ENCODE measurements at places on chromosomes 16 and 17. TPM values are rescaled to one million over a fixed set of nuclear protein-coding genes. Genes with fewer than 3 reads are reported as not detected.

DNA sequence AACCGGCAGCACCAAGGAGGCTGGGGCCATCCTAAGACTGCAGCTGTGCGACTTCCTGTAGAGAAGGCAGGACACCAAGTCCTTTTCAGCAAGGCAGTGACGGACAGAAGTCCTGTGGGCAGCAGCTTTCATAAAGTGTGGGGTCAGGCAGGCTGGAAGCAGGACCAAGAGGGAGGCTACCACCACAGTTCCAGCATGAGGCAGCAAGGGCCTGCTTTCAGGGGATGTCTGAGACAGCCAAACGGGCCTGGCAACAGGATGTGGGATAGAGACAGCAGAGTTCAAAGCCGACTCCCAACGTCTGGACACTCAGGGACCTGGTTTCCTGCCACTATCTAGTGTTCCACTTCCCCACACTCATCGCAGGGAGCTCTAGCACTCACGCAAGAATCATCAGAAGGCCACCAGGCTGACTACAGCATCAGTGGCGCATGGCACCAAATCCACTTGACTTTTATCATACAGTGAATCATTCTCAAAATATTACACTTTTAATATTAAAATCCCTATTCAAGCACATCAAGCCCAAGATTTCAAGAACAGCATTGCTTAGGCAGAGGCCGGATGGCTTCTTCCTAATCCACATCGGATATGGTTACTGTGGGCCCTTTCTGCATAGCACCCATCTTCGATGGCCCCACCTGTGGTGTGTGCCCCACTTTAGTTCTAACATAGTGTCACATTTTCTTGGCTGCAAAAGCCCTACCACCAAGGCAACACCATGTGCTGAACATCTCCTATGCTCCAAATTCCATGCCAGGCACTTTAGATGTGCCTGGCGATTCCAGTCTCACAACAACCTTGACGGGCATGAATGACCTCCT is 5.2 kb downstream of the USP7 start:
- peak overlapping the region; percentile 48 for H3K27ac ChIP-seq

DNA sequence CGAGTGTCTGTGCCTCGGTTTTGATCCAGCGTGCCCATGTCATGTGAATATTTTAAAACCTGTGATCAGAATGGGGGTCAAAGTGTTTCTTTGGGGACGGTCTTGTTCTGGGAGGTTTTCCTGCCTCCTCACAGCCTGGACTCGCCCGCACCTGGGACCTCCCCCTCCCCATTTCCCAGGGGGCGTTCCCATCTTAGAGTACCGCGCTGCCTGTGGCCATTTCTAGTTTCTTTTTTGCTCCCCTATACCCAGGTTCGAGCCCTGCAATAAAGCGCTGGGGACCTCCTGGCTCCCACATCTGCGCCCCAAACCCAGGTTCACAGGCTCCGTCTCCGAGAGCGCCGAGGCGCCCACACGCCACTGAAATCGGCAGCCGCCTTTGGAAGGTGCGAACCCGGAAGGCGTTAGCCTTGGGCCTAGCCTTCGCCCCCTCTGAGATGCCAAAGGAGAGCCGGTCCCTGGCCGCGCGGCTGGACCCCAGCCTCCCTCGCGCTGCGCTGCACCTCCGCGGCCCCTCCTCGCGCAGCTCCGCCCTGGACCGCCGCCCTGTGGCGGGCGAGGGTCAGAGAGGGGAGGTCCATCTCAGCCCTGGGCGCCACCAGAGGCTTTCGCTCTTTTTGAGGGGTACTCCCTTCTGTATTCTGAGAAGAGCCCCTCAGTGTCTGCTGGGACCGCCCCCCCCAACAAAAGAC is 1.7 kb downstream of the KCNJ12 start:
- H3K4me3 ChIP-seq, result peak overlapping the region; percentile 48
- DNase-seq, result no peak
- no peak overlapping the region for H3K27ac ChIP-seq
- peaks cover 25% of the 10 kb centered on the region for H3K27me3 ChIP-seq
- H3K36me3 ChIP-seq, result no peaks in the 10 kb centered on the region

GRCh38 chr16:20910781-20911321 is 10.3 kb downstream of the LYRM1 start:
- no peak overlapping the region for H3K27ac ChIP-seq
- H3K4me1 ChIP-seq, result peaks cover 7% of the 10 kb centered on the region
- no peaks in the 10 kb centered on the region for H3K36me3 ChIP-seq
- DNase-seq, result peak; percentile 48
- H3K27me3 ChIP-seq, result no peaks in the 10 kb centered on the region
- no peak overlapping the region for H3K4me3 ChIP-seq

DNA sequence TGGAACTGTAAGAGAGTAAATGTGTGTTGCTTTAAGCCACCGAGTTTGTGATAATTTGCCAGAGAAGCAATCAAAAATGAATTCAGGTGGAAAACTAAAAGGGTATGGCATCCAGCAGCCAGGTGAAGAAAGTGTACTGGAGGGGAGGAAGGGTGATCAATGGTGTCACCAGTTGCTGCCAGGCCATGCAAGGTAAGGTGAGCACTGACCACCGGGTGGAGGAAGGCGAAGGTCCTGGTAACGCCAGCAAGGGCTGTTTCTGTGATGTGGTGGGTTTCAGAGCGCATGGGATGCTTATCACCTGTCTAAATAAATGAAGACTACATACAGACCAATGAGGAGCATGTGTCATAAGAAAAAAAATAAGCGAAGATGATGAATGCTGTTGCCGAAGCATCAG is 6.9 kb downstream of the FA2H start:
- H3K4me1 ChIP-seq, result no peaks in the 10 kb centered on the region
- H3K27me3 ChIP-seq, result peaks cover 23% of the 10 kb centered on the region
- H3K36me3 ChIP-seq, result no peaks in the 10 kb centered on the region
- H3K4me3 ChIP-seq, result no peak overlapping the region
- DNase-seq, result no peak

GRCh38 chr16:82063456-82064082 is 28.5 kb downstream of the HSD17B2 start:
- no peaks in the 10 kb centered on the region for H3K4me1 ChIP-seq
- H3K4me3 ChIP-seq, result no peak overlapping the region
- no peak for DNase-seq
- no peaks in the 10 kb centered on the region for H3K36me3 ChIP-seq
- H3K27me3 ChIP-seq, result no peaks in the 10 kb centered on the region

- peak overlapping the region; percentile 94 for H3K4me3 ChIP-seq
- H3K27ac ChIP-seq, result peak overlapping the region; percentile 77
- no peaks in the 10 kb centered on the region for H3K36me3 ChIP-seq
- H3K4me1 ChIP-seq, result peaks cover 29% of the 10 kb centered on the region
- DNase-seq, result peak; percentile 37
Observed at GRCh38 chr16:590188-590814, 435 bp downstream of the RAB40C start.

- H3K27ac ChIP-seq, result no peak overlapping the region
- no peaks in the 10 kb centered on the region for H3K27me3 ChIP-seq
- H3K36me3 ChIP-seq, result no peaks in the 10 kb centered on the region
- peak; percentile 33 for DNase-seq
Observed at GRCh38 chr17:9512323-9513168, 63.1 kb downstream of the STX8 start.

GRCh38 chr16:77963185-77964044 is 58.9 kb upstream of the CLEC3A start:
- no peaks in the 10 kb centered on the region for H3K4me1 ChIP-seq
- H3K27ac ChIP-seq, result no peak overlapping the region
- H3K27me3 ChIP-seq, result no peaks in the 10 kb centered on the region
- no peaks in the 10 kb centered on the region for H3K36me3 ChIP-seq
- no peak for DNase-seq
- H3K4me3 ChIP-seq, result no peak overlapping the region

DNA sequence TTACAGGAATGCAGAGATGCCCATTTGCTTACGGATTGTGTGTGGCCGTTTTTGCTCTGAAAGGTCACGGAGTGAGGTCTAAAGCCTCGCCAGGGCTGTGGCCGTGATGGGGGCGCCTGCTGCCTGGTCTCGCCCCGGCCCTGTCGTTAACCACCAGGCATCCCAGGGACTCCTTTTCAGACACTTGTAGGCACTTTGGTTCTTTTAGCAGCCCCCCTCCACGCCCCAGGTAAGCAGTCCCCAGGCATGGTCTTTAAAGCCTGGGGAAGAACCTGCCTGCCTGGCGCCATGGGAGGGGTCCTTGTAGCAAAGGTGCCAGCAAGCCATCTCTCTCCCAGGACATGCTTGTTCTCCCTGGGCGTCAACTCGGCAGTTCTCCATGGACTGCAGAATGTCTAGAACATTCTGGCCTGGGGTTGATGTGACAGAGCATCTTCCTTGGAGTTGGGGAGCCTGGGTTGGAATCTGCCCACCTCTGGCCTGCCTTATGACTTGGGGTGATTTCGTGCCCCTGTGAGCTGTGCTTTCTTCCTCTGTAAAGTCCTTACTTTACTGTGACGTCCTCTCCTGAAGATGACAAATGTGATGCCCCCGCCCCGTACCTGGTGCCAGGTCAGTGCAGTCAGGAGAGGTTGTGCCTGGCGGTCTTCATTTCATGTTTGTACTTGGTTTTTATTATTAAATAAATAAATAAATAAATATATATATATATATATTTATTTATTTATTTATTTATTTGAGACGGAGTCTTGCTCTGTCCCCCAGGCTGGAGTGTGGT is 5.4 kb downstream of the KCTD5 start:
- no peak overlapping the region for H3K27ac ChIP-seq
- H3K36me3 ChIP-seq, result no peaks in the 10 kb centered on the region
- H3K4me3 ChIP-seq, result no peak overlapping the region
- DNase-seq, result no peak

- no peaks in the 10 kb centered on the region for H3K4me1 ChIP-seq
- H3K27ac ChIP-seq, result no peak overlapping the region
- DNase-seq, result no peak
- H3K27me3 ChIP-seq, result no peaks in the 10 kb centered on the region
- no peaks in the 10 kb centered on the region for H3K36me3 ChIP-seq
Observed at GRCh38 chr16:12289175-12290063, 312.9 kb downstream of the SNX29 start.

DNA sequence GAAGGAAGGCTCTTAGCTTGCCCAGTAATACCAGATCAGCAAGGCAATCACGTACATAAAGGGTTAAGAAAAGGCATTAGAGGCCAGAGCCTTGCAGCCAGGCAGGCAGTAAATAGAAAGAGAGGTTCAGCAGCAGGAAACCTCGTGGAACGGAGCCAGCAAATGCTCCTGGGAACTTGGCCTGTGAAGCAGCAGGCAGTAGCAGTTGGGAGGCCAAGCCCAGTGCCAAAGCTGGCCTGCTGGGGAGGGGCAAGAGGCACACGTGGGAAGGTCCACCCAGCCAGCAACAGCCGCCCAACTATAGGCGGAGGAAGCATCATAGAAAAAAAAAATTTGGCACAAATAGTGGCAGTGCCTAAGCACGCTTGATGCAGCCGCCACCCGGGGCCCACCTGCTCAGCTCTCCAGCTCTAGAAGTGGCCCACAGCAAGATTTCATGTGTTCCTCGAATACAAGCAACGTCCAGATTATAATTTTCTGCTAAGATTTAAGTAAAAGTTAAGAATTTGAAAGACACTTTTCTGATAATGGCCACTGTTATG is 2339.5 kb downstream of the TP53TG3F start:
- H3K36me3 ChIP-seq, result no peaks in the 10 kb centered on the region
- H3K27me3 ChIP-seq, result no peaks in the 10 kb centered on the region
- H3K4me1 ChIP-seq, result no peaks in the 10 kb centered on the region

GRCh38 chr16:17691899-17692176 is 221.1 kb upstream of the XYLT1 start:
- H3K4me1 ChIP-seq, result no peaks in the 10 kb centered on the region
- H3K27ac ChIP-seq, result no peak overlapping the region

Gene LAT
- 5.5 TPM for total RNA-seq

Gene GNG13
- not detected for total RNA-seq

Gene PYDC1
- total RNA-seq, result not detected

Gene SHBG
- not detected for total RNA-seq

Gene ABCC6
- total RNA-seq, result not detected

Gene IQCK
- total RNA-seq, result 14.1 TPM

Gene RBL2
- 44.6 TPM for total RNA-seq

Gene LIMD2
- 127 TPM for total RNA-seq
